ENCODE measurements at places on chromosomes 6 and 20. TPM values are rescaled to one million over a fixed set of nuclear protein-coding genes. Genes with fewer than 3 reads are reported as not detected.

Gene MARCKS
- polyA plus RNA-seq = 0.12 TPM

Gene JPH2
- polyA plus RNA-seq = not detected

Gene CYP39A1
- polyA plus RNA-seq = not detected

Gene EYS
- polyA plus RNA-seq = not detected

Gene SAMD3
- polyA plus RNA-seq = 275 TPM
